ENCODE measurements at places on chromosomes 5 and 9.
A peak's percentile ranks its signal among the peaks of the same experiment; 100 is the strongest.

GRCh38 chr9:115717711-115718173, 435.8 kb upstream of the PAPPA start:
- DNase-seq: no peak

DNA sequence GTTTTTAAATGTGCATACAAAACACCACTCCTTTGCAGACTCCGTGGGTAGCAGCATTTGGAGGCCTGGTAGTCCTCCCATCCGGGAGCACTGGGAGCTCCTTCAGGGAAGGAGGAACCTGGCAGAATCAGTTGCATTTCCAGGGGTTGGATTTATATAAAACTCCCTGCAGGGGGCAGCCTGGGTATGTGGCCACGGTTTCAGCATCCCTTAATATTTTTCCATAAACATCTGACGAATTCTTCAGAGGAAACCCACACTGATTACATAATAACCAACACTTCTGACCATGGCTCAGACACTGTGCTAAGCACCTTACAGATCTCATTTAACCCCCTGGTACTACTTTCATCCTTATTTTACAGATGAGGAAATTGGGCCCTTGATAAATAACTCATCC, 6.1 kb upstream of the AFAP1L1 start:
- DNase-seq: no peak

- no peak for DNase-seq
Measured at GRCh38 chr5:159316519-159317383, 13.5 kb downstream of the IL12B start.

DNA sequence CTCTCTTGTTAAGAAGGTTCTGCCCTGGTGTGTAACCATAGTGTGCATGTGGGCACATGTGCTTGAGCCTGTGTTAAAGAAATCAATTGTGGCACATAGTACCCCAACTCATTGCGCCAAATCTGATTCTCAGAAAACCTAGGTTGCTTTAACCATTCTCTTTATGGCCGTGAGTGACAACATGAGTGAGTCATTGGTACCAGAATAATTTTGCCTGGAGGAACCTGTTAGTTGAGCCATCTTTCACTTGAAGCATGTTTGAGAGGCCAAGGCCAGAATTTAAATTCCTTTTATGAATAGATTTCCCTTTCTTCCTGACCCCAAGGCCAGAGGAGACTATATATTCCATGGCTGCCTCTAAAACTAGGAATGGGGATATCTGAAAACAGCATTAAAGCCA, 35.2 kb upstream of the SLC36A2 start:
- no peak for DNase-seq

GRCh38 chr9:36862206-36863145, 171.6 kb downstream of the PAX5 start:
- DNase-seq: no peak

GRCh38 chr9:117153021-117153420, 261.8 kb downstream of the ASTN2 start:
- DNase-seq: no peak

- no peak for DNase-seq
Measured at GRCh38 chr9:29625292-29625731, 2052.0 kb upstream of the C9orf72 start.

- peak; percentile 48 for DNase-seq
Measured at GRCh38 chr5:164504141-164504772, 998.8 kb downstream of the MAT2B start.

GRCh38 chr5:9888501-9888901, 258.4 kb upstream of the TAS2R1 start:
- no peak for DNase-seq

DNA sequence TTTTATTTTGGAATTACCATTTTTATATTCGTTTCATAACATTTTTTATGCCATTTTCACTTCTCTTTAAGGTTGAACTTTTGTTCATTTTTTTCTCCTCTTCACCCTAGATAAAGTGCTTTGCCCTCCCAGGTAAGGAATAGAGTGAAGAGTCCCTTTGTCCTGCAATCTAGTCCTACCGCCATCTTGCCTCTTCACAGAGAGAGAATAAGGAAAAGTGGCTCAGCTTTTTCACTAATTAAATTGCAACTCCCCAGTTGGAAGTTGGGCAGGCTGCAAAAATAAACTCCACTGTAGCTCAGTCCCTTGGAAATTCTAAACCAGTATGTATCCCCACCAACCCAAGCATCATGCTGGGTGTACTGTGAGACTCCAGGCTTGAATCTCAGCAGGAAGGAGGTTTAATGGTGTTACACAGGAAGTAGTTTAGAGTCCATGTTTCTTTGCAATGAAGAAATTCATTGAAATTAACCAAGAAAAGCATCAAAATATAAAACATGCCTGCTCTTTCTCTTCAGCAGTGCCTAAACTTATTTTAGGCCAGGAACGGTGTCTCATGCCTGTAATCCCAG, 60.3 kb upstream of the PCSK1 start:
- no peak for DNase-seq

DNA sequence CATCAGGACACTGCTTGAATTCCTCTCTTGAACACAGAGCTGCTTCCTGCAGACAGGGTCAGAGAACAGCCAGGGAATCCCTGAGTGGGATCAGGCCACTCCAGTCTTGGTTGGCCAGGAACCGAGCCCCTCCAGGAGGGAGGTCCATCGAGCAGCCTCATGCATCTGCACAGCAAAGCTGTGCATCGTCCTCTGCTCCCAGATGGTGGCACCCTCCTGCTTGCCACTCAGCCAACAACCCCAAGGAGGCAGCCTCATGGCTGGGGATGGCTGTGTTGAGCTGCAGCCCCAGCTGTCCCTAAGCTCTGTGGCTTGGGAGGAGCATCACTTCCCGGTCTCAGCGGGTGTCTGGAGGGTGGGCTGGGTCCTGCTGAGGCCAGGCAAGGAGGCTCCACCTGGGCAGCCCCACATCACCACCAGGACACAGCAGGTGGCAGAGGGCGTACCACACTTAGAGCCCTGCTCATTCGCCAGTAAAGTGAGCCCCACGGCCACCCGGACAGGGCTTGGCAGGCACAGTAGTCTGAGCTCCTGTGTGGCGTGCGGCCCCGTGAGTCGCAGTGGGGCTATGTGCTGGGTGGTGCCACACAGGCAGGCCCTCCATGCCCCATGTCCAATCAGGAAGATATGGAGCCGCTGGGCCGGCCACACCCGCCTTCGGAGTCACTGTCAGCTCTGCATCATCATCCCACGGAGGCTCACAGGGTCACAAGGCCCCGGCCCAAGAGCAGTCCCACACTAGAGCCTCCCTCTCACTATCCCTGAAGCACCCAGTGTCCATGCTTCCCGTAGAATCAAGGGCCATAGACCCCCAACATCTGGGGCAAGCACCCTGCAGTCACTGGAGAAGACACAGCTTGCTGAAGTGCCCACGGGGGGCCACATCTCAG, 11.9 kb downstream of the LPCAT1 start:
- no peak for DNase-seq

GRCh38 chr5:32511776-32512374, 67.3 kb upstream of the ZFR start:
- no peak for DNase-seq

DNA sequence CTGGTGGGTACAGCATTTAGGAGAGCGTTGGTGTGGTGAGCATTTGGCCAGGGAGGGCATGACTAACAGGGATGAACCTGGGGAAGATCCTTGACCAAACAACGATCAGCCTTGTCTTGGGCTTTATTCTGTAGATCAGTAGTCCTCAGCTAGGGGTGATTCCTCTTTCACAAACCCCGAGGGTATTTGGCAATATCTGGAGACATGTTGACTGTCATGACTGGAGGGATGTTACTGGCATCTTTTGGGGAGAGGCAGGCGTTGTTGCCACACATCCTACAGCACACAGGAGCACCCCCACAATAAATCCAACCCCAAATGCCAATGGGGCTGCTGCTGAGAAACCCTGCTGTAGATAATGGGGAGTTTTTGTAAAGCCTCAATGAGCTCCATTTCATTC, 43.9 kb downstream of the OSTF1 start:
- no peak for DNase-seq

DNA sequence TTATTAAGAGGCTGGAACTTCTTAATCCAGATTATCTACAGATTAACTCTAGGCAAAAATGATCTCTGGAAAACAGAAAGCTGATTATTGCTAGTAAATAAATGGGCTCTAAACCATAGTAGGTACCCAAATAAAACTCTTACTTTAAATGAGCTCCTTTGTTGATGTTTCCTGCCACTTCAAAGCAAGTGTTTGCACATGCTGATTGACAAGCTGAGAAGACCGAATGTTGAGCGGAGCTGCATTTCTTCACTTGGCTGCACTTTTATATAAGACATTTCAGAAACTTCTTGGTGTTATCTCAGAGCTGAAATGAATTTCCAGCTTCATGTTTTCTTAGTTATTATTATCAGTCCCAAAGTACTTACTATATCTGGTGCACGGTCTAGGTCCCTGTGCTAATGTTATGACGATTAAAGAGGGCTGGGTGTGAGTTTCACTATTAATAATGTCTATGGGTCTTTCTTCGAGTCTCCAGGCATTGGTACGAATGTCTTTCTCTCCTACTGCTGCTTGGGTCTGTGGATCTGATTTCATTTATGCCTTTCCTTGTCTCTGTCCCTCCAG, 58.6 kb upstream of the CTXN3 start:
- DNase-seq: no peak

- no peak for DNase-seq
Measured at GRCh38 chr9:38318759-38319495, 73.6 kb upstream of the ALDH1B1 start.
